ENCODE measurements at places on chromosomes 11 and 22. TPM values are rescaled to one million over a fixed set of nuclear protein-coding genes. Genes with fewer than 3 reads are reported as not detected.

DNA sequence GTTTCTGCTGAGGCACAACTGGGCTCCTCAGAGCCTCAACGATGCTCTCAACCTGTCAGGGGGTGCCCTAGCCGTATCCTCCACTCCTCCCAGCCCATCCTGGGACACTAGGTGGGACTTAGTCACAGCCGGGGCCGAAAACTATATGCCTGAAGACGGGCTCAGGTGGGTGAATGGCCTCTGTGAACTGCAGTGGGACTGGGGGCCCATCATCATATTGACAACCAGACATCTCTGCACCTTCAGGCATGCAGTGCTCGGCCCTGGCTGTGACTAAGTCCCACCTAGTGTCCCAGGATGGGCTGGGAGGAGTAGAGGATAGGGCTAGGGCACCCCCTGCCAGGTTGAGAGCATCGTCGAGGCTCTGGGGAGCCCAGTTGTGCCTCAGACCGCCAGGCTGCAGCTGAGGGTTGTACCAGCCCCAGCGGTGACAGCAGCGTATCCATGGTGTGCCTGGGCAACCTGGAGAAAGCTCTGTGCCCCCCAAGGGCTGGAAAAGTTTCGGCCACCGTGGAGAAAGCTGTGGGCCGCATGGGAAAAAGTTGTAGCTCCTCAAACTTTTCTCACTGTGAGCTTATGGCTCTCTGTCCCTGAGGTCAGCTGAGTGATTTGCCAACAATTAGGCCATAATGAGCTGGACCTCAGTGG, 88.9 kb downstream of the RRM1 start:
- no peak overlapping the region for H3K4me3 ChIP-seq
- H3K27ac ChIP-seq = no peak overlapping the region
- peaks cover 5% of the 10 kb centered on the region for H3K4me1 ChIP-seq
- no peaks in the 10 kb centered on the region for H3K36me3 ChIP-seq

DNA sequence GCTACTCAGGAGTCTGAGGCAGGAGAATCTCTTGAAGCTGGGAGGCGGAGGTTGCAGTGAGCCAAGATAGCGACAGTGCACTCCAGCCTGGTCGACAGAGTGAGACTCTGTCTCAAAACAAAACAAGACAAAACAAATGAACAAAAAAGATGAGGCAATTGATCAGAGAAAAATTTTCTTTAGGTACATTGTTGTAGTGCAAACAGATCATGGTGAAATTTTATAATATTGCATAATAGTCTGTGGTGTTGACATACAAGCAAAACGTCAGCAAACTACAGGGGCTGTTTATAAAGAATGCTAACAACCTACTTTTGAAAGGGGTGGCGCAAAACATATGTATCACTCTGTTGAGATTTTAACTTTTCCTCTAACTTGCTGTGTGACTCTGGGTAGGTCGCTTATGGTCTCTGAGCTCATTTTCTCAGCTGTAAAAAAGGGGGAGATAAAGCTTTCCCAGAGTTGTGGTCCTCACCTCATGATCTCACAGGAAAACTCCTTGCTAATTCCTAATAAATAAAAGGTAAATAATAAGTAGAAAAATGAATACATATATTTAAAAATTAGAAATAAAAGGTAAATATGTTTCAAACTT, 64.8 kb upstream of the NUP160 start:
- no peak overlapping the region for H3K27ac ChIP-seq
- no peak overlapping the region for H3K4me3 ChIP-seq
- peaks cover 3% of the 10 kb centered on the region for H3K27me3 ChIP-seq
- no peaks in the 10 kb centered on the region for H3K36me3 ChIP-seq
- DNase-seq = no peak

GRCh38 chr22:24497841-24498258, 2.7 kb downstream of the UPB1 start:
- H3K36me3 ChIP-seq = no peaks in the 10 kb centered on the region
- peaks cover 100% of the 10 kb centered on the region for H3K4me1 ChIP-seq
- H3K27me3 ChIP-seq = no peaks in the 10 kb centered on the region
- DNase-seq = no peak

- peaks cover 7% of the 10 kb centered on the region for H3K4me1 ChIP-seq
- no peaks in the 10 kb centered on the region for H3K36me3 ChIP-seq
- no peak overlapping the region for H3K4me3 ChIP-seq
- no peak overlapping the region for H3K27ac ChIP-seq
- no peaks in the 10 kb centered on the region for H3K27me3 ChIP-seq
Measured at GRCh38 chr11:93067881-93068390, 98.5 kb downstream of the MTNR1B start.

DNA sequence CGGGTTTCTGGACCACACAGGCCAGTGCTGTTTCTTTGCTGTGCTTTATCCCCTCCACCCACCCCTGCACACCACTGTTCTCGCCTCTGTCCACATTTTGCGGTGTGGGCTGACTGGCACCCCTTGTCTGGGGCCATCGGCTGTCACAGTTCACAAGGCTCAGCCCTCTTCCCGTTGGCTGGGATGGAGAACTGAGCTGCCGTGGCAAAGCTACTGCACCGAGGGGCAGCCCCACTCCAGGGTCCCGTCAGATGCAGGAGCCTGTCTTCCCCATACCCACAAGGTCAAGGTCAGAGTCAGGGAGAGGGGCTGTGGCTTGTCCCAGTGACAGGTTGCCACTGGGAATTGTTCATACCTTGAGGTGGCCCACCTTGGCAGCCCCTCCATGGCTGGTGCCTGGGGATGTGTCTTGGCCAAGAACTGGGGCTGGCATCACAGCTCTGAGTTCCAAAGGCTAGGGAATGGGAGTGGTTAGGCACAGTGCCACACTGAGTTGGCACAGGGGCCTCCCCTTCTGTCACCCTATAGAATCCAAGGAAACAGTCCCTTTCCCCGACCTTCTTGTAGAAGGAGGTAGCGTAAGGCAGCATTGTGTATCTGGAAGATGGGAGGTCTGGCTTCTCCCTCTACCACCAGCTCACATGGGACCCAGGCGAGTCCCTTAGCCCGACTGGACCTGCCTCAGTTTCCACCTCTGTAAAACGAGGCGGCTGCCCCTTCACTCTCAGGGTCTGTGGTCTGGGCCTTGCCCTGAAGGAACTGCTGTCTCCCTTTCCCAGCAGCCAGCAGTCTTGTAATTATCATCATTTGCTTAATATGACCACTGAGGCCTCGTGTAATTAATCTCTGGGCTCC, 3.4 kb downstream of the GRK2 start:
- peaks cover 47% of the 10 kb centered on the region for H3K4me1 ChIP-seq
- peaks cover 47% of the 10 kb centered on the region for H3K36me3 ChIP-seq
- no peak for DNase-seq
- H3K4me3 ChIP-seq = no peak overlapping the region
- H3K27me3 ChIP-seq = no peaks in the 10 kb centered on the region

- no peak for DNase-seq
- H3K36me3 ChIP-seq = no peaks in the 10 kb centered on the region
- no peaks in the 10 kb centered on the region for H3K4me1 ChIP-seq
- no peak overlapping the region for H3K4me3 ChIP-seq
- H3K27ac ChIP-seq = no peak overlapping the region
Measured at GRCh38 chr11:117862019-117862725, 14.3 kb downstream of the FXYD6 start.

The DDX25 gene
- 0.11 TPM for total RNA-seq

- H3K36me3 ChIP-seq = no peaks in the 10 kb centered on the region
- no peak overlapping the region for H3K4me3 ChIP-seq
- no peaks in the 10 kb centered on the region for H3K27me3 ChIP-seq
- H3K4me1 ChIP-seq = peaks cover 45% of the 10 kb centered on the region
Measured at GRCh38 chr11:130165601-130166456, 6.2 kb downstream of the ST14 start.

DNA sequence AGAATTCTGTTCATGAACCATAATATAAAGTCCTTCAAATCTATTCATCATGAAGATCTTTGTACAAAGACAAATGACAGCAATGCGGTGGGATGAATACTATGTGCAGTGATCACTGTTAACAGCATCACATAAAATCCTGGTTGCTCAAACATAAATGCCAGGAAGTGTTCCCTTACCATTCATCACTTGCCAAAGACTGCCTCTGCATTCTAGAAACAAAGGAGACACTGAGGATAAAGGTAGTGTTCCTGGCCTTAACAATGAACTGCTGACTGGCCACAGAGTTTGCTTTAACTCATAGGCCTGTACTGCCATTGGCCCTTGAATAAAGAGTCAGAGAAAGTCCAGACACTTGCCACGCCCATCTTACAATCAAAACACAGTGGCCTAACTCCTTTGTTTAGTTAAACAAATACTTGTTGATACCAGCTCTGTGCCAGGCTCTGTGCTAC, 29.5 kb downstream of the C2CD3 start:
- H3K36me3 ChIP-seq = no peaks in the 10 kb centered on the region
- no peak overlapping the region for H3K27ac ChIP-seq
- no peak overlapping the region for H3K4me3 ChIP-seq
- no peaks in the 10 kb centered on the region for H3K27me3 ChIP-seq
- H3K4me1 ChIP-seq = peaks cover 32% of the 10 kb centered on the region

DNA sequence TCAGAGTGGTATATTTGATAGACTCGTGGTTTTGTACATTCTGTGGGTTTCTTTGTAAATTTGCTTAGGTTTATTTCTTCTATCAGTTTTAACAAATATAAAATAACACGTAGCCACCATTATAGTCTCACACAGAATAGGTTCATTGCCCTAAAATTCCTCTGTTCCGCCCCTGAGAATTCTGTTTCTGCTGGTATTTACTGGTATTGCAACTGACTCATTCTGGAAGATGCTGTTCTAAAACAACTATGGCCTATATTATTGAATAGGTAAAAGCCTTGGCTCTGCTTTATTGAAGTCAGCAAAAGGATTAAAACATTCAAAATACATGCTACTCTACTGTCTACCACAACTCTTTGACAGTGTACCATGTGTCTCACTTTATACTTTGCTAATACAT, 119.1 kb upstream of the CHORDC1 start:
- no peaks in the 10 kb centered on the region for H3K36me3 ChIP-seq
- no peak overlapping the region for H3K27ac ChIP-seq
- no peaks in the 10 kb centered on the region for H3K4me1 ChIP-seq
- no peak for DNase-seq

Data from HepG2 (cell line).